ENCODE measurements at places on chromosomes 1 and 21.

DNA sequence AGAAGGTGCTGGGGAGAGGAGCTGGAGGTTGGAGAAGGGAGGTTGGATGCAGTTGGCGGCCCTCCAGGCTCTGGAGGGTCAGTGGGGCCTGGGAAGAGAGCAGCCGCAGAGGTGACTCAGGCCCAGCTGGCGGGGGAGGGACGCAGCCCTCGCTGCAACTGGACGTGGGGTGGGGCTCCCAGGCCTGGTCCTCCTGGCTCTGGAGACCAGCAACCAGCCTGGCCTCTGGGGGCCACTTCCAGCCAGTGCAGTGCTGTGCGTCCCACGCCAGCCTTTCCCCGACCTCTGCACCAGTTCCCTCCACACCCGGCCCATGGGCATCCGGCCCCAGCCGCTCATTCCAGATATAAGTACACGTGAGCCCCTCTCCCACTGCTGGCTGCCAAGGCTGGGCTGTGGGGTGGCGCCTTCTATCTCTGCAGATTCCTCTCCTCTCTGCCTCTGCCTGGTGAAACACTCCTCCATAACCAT is 38.0 kb upstream of the COL18A1 start:
- DNase-seq: no peak

DNA sequence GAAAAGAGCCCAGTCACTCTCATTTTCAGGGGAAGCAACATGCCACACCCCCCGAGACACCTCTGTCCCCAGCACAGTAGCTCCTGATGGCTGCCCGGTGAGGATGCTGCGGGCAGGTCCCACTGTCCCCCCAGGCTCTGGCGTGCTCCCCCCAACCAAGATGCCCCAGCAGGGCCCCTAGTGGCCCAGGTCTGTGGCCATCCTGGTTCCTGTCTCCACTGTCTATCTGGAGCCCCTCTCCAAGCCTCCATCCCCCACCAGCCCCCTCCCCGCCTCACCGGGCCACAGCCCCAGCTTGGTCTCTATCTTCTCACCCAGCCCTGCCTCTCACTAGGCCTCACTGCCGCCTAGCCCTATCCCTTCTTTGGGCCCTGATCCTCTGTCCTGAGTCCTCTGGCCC is 61.8 kb downstream of the UBIAD1 start:
- no peak for DNase-seq

- DNase-seq: peak; percentile 45
Measured at GRCh38 chr21:33384841-33385331, 18.3 kb upstream of the IFNGR2 start.

- DNase-seq: peak; percentile 47
Measured at GRCh38 chr1:27643600-27644368, 8.8 kb upstream of the FGR start.

GRCh38 chr1:41428738-41429640 is 55.5 kb downstream of the EDN2 start:
- no peak for DNase-seq

GRCh38 chr1:9825093-9826074 is 1.6 kb upstream of the CLSTN1 start:
- DNase-seq: peak; percentile 37

- DNase-seq: no peak
Measured at GRCh38 chr1:151511636-151512215, 539 bp downstream of the CGN start.

DNA sequence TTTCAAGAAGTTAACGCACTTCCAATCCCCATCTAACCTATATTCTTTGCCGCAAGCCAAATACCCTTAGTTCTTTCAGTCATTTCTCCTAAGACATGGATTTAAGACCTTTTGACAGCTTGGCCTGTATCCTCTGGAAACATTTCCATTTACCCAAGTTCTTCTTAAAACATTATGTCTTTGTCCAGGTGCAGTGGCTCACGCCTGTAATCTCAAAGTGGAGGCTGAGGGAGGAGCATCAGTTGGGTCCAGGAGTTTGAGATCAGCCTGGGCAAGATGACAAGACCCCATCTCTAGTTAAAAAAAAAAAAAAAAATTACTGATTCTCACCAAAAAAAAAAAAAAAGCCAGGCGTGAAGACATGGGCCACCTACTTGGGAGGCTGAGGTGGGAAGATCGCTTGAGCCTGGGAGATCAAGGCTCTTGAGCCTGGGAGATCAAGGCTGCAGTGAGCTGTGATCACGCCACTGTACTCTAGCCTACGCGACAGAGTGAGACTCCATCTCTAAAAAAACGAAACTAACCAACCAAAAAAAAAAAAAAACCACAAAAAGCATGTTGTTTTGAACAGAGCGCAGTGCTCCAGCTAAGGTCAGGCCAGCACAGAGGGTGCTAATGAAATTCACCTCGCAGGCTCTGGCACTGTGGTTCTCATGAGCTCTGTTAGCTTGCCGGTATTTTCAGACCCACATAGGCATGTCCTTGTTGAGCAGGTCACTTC is 36.0 kb downstream of the NUAK2 start:
- DNase-seq: peak; percentile 54

DNA sequence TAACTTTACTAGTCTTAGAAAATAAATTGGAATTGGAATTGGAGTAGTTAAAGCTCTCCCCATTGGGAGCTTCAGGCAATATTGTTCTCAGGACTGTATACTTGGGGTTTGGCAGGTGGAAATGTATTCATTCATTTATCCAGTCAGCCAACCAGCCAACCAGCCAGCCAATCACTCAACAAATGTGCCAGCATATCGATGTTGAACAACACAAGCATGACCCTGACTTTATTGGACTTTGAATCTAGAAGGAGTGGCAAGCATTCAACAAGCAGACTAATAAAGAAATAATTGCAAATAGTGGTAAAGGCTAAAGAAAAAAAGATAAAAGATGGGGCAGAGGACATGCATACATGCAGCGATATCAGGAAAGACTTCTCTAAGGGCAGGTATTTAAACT is 55.5 kb upstream of the ZC3H11B start:
- DNase-seq: no peak

DNA sequence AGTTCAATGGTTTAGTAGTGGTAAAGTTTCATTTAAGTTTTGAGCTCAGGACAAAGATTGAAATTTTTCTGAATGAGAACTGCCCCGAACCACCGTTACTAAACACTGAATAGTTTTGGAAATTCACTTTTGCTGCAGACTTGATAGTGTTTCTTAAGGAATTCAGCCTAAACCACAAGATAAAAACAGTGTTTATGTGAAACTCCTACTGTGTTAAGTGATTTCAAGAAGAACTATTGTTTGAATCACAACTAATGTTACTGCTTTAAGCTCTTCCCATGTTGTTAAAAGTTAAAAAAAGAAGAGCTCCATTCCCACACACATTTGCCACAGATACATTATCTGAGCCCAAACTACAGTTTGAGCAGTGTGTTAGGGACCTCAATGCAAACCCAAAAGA is 159.2 kb downstream of the DYRK1A start:
- no peak for DNase-seq

- no peak for DNase-seq
Measured at GRCh38 chr1:43851561-43852338, 81.9 kb upstream of the ARTN start.

GRCh38 chr1:101250656-101251272 is 13.9 kb downstream of the S1PR1 start:
- no peak for DNase-seq

GRCh38 chr1:29563571-29563970 is 327.2 kb downstream of the PTPRU start:
- DNase-seq: no peak

DNA sequence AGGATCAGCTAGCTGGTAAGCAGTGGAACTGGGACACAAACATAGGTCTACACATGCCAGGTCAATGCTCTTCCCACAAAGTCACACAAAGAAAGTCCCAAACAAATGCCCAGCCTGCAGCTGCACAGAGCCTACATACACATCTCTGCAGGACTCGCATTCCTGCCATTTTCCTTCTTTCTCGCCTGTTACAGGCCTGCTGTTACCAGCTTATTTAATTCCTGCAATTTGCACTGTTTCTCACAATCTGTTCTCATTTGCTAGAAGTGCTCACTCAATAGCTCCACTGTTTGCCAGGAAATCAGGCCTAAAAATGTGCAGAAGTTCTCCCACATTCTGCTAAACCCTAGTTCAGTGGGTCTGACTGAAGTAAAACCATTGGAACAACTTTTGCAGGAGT is 362.6 kb upstream of the C1orf87 start:
- DNase-seq: no peak

- DNase-seq: no peak
Measured at GRCh38 chr1:59367301-59368007, 70.6 kb downstream of the FGGY start.

DNA sequence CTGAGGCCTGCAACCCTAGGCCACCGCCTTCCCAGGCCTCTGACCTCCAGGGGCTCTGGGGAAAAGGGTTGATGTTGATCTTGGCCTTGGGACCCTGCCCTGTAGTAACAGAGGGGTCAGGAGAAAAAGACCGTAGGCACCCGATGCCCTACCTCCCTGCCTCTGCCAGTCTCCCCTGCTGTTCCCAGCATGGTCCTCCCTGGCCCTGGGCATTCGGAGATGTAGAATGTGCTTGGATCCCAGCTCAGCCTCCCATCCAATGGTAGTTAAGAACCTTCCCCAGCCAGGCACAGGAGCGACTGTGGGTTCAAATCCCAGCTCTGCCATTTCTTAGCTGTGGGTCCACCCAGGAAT is 72.0 kb upstream of the TARDBP start:
- no peak for DNase-seq

- no peak for DNase-seq
Measured at GRCh38 chr1:233435622-233436021, 108.1 kb downstream of the MAP3K21 start.

- no peak for DNase-seq
Measured at GRCh38 chr1:185795181-185795580, 61.0 kb downstream of the HMCN1 start.

DNA sequence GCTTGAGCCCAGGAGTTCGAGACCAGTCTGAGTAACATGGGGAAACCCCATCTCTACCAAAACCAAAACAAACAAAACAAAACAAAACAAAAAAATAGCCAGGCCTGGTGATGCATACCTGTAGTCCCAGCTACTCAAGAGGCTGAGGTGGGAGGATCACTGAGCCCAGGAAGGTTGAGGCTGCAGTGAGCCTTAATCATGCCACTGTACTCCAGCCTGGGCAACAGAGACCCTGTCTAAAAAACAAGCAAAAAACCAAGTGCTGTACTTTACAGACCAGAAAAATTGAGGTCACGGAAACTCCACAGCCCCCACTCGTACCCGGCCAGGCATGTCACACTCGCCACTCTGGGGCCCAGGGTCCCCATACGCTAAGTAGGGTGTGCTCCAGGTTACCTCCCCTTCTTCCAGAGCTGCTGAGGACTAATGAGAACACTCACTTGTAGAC is 22.9 kb downstream of the ATP2B4 start:
- DNase-seq: peak; percentile 68

- no peak for DNase-seq
Measured at GRCh38 chr1:182175361-182175931, 113.9 kb upstream of the ZNF648 start.

GRCh38 chr1:208209896-208210589 is 34.1 kb downstream of the PLXNA2 start:
- DNase-seq: no peak

GRCh38 chr1:154760469-154760933 is 109.6 kb downstream of the KCNN3 start:
- DNase-seq: peak; percentile 75

- DNase-seq: no peak
Measured at GRCh38 chr1:102550729-102551384, 554.1 kb upstream of the OLFM3 start.

DNA sequence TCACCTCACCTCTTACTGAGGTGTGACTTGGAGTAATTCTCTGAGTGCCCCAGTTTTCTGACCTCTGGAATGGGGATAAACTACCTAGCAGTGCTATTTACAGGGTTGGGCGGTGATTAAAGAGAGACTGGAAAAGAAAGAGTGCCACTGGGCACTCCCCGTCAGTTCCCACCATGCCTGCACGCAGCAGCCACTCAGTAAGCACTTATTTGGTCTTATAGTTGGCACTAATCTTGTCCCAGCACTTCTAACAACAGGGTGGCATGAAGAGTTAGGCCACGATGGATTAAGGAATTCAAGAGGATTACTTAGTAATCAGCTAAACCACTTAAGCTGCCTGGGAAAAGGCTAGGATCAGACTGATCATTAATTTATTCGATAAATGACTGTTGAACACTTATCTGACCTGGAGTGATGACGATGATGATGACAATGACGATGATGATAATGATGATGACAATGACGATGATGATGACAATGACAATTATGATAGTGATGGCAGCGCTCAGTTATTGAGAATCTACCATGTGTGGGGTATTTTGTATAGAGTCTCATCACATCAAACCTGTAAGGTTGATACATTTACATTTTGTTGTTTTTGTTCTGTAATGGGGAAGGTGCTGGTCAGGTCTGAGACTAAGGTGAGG is 5.4 kb downstream of the CITED4 start:
- DNase-seq: no peak

DNA sequence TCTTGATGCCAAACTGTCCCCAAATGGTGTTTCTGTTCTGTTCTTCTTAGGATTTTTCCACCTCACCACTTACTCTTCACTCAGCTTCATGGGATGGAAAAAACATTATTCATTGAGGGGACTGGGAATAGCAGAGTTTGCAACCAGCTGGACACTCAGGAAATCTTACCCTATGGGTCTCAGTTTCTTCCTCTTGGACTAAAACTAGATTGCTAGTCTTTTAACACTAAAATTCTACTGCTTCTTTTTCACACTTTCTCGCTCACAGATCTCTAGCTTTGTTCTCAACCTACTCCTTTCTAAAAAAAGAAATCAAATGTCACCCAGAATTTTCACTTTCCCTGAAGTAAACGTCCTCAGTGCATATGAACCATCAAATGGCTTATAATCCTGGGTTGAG is 4.8 kb downstream of the KMO start:
- no peak for DNase-seq

- no peak for DNase-seq
Measured at GRCh38 chr1:184322253-184322652, 64.6 kb upstream of the C1orf21 start.

GRCh38 chr1:200379432-200379757 is 30.4 kb downstream of the ZNF281 start:
- no peak for DNase-seq

GRCh38 chr1:61930116-61930645 is 187.9 kb downstream of the PATJ start:
- DNase-seq: no peak

DNA sequence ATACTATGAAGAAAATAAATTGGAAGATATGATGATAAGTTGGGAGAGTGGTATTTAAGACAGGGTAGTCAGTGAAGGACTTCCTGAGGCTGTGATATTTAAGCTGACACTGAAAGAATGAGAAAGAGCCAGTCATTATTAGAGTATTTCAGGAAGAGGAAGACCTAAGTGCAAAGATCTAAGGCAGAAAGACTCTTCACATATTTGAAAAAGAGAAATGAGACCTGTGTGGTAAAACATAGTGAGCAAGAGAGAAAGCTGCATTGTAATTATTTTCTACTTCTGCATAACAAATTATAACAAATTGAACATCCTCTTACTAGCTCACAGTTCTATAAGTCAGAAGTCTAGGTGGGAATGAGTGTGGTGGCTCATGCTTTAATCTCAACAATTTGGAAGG is 34.6 kb upstream of the DOCK7 start:
- DNase-seq: no peak

DNA sequence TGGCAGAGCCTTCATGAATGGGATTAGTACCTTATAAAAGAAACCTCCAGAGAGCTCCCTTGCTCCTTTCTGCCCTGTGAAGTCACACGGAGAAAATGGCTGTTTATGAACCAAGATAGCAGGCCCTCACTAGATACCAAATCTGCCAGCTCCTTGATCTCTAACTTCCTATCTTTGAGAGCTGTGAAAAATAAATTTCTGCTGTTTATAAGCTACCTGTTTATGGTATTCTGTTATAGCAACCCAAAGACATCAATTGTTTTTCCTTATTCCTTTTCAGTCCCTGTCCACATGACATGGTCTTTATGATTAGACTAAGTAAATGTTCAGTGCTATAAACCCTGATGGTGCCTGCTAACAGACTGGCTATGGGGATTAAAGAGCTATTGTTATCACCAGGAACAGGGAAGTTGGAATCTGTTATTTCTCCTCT is 9.7 kb upstream of the STIL start:
- no peak for DNase-seq
